DMS53 (cell line): ENCODE measurements at places on chromosomes 13 and 19.

GRCh38 chr13:19794631-19795030 lies 11.9 kb upstream of the PSPC1 start:
- DNase-seq, result peak; percentile 87

GRCh38 chr13:114263578-114263977 lies 17.8 kb upstream of the UPF3A start:
- no peak for DNase-seq

- DNase-seq, result no peak
Observed at GRCh38 chr13:38897521-38897920, 93.1 kb downstream of the STOML3 start.

GRCh38 chr13:67791047-67791446 lies 560.9 kb upstream of the PCDH9 start:
- DNase-seq, result no peak

- DNase-seq, result peak; percentile 77
Observed at GRCh38 chr19:41264581-41265394, 616 bp downstream of the HNRNPUL1 start.
